ENCODE measurements at places on chromosomes 4 and X.

DNA sequence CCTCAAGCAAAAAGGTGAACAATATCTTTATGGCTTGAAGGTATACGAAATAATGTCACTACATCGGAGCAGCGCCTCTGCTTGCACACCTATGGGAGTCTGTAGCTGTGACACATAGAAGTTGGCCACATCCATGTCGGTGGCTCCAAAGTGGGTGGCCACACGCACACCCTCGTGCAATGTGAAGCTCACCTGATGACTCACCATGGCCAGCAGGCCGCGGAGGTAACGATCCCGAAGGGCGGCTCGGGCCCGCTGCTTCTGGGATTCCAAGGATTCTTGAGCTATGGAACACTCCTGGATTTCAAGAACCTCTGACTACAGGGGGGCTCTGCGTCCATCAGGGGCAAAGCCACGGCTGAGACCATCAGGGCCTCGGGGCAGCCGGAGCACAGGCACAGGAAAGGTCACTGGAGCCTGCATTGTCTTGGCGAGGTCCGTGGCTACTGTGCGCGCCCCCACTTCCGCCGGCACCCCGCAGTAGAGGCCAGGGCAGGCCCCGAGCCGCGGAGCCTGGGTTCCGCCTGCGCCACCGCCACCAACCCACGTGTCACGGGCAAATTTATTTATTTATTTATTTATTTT is 25.2 kb downstream of the NYX start:
- no peak for DNase-seq

DNA sequence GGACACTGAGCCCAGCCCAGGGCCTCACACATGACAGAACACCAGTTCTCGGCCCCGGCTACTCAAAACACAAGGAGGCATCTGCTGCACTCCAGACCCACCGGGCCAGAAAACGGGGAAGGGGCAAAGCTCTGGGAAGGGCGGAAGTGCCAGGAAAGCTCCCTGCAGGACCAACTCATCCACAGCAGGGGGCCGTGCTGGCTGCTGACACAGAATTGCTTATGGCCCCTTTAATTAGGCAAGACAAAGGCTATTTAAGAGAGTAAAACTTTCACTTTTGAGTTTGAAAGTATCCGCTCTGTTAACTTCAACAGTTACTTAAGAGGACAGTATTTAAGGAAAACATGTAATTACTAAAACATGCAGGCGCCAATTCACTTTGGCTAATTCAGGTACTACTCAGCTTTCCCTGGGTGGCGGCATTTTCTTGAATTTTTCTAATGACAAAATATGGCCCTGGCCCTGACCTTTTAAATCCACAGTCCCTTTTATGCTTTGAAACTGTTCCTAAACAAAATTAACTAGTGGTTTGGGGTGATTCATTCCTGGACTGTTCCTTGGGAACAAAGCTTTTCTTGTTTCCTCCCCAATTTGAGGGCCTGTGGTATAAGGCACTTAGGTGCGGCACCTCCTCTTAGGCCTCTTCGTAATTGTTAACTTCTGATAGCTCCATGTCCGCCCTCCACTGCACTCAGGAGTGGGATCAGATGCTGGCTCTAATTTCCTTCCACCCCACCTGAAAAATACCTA is 40.4 kb downstream of the NSG1 start:
- DNase-seq = no peak

- no peak for DNase-seq
These were observed 5.9 kb downstream of the COL25A1 start for GRCh38 chr4:109296527-109296926.

- DNase-seq = peak; percentile 61
These were observed 1.5 kb downstream of the P2RY8 start for GRCh38 chrX:1535241-1536041.

DNA sequence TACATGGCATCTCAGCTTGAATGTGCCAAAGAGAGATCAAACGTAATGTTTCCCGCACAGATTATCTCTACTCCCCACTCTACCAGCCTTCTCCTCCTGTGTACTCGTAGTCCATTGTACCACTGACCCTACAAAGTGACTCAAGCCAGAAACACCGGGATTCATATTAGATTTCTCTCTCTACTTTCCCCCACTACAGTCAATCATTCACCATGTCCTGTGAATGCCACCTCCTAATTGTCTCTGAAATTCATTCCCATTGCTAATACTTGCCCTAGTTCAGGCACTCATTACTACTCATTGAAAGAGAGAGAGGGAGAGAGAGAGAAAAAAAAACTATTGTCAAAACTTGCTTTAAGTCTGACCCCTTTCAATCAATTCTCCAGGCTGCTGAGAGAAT is 78.2 kb upstream of the LHFPL1 start:
- DNase-seq = no peak

- DNase-seq = peak; percentile 59
These were observed 16.3 kb downstream of the CD99 start for GRCh38 chrX:2707334-2707760.

- DNase-seq = peak; percentile 14
These were observed 118.2 kb downstream of the NAF1 start for GRCh38 chr4:163048447-163048846.

- no peak for DNase-seq
These were observed 13.7 kb upstream of the KCTD8 start for GRCh38 chr4:44462259-44462658.
